Uterus (tissue), 4 donors: ENCODE measurements at places on chromosomes 2 and 18. TPM values are rescaled to one million over a fixed set of nuclear protein-coding genes. Genes with fewer than 3 reads are reported as not detected.

The TEX44 gene
- total RNA-seq, result not detected

The SLC14A1 gene
- not detected for total RNA-seq

The RESP18 gene
- not detected for total RNA-seq

DNA sequence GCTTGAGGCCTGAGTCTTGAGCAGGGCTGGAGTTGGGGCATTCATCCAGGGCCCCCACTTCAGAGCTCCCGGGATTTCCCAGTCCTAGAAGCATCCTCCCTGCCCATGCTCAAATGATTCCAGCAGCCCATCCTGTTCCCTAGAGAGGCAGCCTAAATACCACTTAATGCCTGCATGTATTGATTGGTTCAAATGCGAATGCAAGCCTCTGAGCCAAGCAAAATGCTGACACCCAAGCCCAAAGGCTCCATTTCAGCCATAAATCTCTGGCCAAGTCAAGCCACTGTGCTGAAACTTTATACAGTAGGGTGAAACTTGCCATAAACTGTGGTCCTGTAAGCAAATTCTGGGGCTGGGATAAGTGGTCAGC, 279.8 kb downstream of the CLIP4 start:
- DNase-seq, result no peak
